ENCODE measurements at places on chromosomes 12 and 14. TPM values are rescaled to one million over a fixed set of nuclear protein-coding genes. Genes with fewer than 3 reads are reported as not detected.

Gene IFNG-AS1
- not detected for total RNA-seq

Gene FGF23
- not detected for total RNA-seq

DNA sequence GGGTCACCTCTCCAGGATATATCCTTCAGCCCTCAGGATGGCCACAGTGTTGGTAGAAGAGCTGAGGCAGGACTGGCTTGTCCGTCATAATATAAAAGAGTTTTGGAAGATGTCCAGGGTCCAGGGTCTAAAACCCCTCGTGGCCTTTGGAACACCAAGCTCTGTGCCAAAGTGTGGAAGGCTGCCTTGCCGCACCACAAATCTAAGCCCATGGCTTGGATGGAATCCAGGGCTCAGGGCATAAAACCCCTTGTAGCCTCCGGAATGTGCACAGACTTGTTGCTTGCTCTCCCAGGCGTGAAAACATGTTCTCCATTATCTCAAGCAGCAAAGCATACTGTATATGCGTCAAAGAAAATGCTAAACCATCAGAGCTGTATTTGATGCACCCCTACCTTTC is 46.7 kb downstream of the TNFAIP2 start:
- DNase-seq: no peak

DNA sequence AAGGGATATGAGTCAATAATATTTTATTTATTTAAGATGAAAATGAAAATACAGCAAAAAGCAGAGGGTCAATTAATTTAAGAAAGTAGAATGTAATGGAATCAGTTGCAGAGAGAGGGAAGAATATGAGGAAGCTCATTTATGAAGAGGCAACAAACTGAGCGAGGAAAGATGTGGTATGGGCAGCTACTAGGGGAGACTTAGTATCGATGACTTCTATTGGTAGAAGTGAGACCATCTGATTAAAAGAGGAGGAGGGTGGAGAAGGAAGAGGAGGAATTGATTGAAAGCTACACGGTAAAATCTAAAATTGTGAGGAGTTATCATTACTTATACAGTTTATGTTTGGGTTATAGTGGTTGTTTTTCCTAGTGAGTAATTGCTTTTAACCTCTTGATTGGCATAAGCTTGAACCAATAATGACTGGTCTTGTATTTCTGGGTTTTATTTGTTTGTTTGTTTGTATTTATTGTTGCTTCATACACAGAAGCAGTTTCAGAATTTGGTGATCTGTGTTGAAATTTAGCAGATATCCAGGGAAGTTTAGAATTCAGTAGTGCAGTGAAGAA is 121.0 kb downstream of the LRRIQ1 start:
- DNase-seq: no peak

Gene CLEC2D
- 269 TPM for total RNA-seq

GRCh38 chr12:88925454-88925853 is 345.2 kb upstream of the KITLG start:
- DNase-seq: no peak

Gene ST8SIA1
- total RNA-seq: 2.9 TPM

Gene PTHLH
- total RNA-seq: not detected

DNA sequence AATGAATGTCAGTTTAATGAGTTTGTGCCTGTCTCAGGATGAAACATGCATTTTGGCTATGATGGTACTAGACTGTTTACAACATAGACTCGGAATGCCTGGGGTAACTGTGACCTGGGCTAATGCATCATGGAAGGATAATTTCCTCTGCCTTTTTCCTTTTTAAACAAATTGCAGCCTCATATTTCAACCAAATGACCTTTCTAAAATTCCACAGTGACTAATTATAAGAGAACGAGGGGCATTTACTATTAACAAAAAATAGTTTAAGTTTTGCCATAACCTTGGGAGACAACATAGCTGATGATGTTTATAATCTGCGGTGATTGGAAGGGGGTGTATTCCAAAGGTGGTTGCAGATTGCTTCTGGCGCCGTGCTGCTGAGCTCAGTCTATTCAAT is 1140.5 kb downstream of the GALC start:
- DNase-seq: no peak

DNA sequence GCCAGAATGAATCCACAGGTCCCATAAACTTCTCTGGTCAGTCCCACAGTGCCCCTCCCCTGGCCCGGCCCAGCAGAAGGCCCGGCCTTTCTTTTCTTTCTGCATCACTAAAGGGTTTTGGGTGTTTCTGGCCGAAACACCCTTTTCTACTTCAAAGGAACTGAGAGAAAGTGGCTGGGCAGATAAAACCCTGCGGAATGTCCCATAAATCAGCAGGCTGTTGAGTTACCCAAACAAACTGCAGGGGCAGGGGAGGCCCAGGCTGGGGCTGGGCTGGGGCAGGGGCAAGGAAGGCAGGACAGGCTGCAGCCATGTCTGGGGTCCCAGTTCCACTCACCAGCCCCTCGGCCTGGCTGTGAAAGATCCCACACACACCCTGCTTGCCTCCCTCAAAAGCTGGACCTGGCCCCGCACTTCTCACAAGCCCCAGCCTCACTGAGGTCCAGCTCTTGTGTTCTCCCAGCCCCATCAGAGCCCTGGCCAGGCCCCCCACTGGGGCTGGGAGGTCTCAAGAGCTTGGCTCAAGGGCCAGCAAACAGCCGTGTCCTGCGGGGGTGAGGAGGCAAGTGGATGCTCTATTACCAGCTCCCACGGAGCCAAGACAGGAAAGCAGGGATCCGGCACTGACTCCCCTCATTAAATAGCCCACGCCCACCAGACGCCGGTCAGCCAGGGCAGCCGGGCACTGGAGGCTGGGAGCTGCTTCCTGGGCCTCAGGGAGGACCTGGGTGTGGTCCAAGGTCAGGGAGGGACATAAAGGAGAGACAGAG is 41.9 kb downstream of the CCNK start:
- DNase-seq: no peak

DNA sequence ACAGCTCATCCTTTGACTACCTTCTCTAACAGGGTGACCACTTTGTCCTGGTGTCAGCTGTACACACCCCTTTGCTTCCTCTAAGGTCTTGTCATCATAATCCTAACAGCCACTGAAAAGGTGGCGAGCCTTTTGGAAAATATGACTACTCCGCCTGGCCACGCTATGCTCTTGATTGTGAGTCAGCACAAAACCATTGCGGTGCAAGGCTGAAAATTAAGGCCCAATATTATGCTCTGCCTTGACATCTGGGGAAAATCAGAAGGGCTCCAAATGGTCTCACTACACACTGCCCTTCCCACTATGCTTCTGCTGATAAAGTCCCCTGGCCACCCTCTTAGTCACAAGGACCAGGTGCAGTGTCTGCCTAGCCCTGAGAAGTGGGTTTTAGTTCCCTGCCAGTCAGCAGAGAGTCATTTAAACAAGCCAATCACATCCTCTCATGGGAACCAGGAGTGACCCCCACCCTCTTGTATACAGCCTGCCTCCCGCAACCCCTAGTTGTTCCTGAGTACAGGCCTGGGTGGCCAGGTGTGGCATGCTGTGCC is 34.3 kb downstream of the FGD6 start:
- DNase-seq: peak; percentile 20

GRCh38 chr14:99233222-99234035 is 38.6 kb downstream of the BCL11B start:
- no peak for DNase-seq

Gene GPR68
- total RNA-seq: 18.9 TPM

DNA sequence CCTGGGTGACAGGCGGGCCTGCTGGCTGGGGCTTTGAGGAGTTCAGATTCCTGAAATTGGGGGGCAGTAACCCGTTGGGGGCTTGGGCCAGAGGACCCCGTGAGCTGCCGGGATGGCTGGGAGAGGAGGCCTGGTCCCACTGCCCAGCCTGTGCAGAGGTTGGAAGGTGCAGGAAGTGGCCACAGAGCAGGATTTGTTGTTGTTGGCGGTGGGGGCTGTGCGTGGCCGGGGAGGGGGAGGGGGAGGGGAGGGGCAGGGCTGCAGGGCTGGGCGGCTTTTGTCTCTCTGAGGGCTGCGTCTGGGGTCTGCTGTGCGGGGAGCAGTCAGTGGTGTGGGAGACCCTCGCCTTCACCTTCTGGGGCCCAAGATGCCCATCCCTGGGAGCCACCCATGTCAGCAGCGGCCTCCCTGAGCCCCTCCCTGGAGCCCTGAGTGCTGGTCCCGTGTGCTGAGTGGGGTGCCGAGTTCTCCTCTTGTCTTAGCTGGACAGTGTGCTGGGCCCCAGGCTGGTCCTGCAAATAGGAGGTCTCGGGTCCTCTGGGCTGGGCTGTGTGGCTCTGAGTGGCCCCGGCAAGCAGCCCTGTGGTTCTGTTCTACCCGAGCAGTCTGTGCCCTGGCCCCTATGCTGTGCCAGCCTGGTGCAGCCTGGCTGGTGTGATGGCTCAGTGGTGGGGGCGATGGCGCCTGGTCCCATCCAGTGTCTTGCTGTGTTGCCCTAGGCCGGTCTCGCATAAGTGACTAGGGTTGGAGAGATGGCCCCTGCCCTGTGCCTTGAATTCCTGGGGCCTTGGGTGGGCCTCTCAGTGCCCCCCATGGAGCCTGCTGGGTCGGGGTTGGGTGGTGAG is 10.3 kb downstream of the KIF26A start:
- no peak for DNase-seq

Gene ARHGAP9
- 153 TPM for total RNA-seq

DNA sequence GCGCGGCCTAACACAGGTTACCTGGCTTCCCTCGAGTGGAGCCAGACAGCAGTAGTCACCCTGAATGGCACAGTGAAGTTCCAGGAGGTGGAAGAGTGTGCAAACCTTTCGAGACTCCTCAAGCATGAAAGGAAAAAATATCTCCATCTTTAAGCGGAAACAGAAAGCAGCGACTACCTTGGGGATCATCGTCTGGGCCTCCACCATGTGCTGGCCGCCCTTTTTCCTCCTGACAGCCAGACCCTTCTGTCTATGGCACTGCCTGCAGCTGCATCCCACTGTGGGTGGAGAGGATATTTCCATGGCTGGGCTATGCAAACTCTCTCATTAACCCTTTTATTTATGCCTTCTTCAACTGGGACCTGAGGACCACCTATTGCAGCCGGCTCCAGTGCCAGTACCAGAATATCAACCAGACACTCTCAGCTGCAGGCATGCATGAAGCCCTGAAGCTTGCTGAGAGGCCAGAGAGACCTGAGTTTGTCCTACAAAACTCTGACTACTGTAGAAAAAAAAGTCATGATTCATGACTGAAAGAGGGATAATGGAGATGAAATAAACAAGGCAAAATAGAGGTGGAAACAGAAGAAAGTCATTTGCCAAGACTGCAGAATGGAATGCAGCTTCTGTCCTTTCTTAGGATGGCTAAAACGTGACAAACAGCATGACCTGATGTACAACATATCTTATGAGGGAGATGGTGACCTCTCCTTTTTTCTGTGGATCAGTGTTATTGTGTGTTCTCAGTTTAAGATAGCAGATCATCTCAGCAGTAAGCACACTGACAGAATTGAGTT is 2.4 kb upstream of the HEBP1 start:
- DNase-seq: no peak

DNA sequence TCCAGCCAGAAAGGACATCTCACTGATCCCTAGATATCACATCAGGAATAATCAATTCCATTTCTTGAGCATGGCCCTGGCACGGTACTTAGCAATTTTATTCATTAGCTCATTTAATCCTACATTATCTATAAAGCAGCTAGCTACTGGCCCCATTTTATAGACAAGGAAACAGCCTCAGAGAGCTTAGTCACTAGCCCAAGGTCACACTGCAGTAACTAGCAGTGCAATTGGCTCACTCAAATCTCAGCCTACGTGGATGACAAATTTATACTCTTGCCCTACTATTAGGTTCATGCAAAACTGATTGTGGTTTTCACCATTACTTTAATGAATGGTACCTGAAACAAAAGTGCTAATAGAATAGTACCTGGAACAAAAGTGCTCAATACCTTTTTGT is 41.7 kb downstream of the NUAK1 start:
- DNase-seq: no peak

Gene AQP5
- total RNA-seq: not detected

DNA sequence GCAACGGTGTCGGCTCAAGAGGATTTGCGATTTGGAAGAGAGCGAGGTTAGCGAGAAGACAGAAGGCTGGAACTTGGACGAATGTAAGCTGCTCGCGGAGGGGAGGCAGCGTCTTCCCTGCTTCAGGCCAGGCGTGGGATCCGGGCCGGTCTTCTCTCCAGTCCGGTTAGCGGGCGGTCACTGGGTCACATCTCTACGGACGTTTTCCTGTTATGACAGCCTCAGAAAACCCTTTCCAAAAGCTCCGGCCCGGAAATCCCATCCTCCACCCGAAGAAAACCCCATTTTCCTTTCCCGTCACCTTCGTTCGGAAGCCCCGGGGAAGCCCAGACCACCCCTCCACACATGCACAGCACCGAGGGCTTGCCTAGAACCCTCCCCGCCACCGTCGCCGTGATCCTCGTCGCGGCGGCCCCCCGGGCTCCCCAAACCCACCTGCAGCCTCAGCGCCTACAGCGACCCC is 268 bp downstream of the NDUFB1 start:
- peak; percentile 26 for DNase-seq

DNA sequence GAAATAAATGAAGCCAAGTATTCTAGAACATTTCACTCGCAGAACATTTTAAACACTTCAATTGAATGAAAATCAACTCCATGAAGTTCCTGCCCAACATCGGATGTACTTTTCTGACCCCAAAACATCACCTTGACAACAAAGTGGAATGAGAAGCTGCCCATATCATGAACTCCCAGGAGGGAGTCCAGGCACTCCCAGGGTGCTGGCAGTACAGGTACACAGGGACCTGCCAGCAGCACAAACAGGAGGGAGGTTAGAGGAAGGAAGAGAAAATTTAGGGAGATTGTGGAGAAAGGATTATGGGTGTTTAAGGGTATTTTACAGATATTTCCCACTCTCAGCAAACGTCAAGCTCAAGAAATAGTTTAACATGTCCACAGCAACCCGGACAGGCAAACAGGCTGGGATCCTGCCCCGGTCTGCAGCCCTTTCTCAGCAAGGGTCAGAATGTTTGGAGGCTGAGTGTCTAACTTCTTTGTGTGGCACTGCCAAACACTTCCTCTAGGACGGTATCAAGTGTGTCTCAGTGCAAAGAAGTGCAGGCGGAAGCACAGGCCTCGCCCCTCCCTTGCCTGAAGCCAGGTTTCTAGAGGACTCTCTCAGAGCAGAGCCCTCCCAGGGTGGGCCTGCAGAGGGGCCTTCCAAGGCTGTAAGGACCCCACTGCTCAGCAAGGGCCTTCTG is 72.2 kb downstream of the SETD3 start:
- no peak for DNase-seq

DNA sequence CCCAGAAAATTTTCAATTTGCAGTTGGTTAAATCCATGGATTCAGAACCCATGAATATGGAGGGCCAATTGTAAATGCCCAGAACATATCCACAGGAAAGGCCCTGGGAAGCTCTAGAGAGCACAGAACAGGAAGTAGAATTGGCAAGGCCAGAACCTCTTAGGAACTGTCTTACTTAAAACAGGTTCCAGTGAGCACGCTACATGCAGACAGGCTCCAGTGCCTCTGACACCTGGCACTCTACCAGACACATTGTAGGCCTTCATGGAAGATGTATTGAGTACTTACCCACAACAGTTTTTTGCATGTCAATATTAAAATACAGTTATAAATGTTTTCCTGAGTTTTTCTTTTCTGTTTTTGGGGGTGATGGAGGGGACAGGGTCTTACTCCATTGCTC is 188.2 kb upstream of the FRMD6 start:
- no peak for DNase-seq

- DNase-seq: no peak
These were observed 30.3 kb downstream of the DEGS2 start for GRCh38 chr14:100129161-100129589.

Gene LBHD2
- total RNA-seq: not detected

Gene KRT3
- not detected for total RNA-seq

Data from activated T-cell treated with anti-CD3 and anti-CD28 coated beads, Interleukin-2, amount 50 U/mL, for 72 hours (primary cell).